H4 (cell line): ENCODE measurements at places on chromosomes 12 and 14. TPM values are rescaled to one million over a fixed set of nuclear protein-coding genes. Genes with fewer than 3 reads are reported as not detected.
A peak's percentile ranks its signal among the peaks of the same experiment; 100 is the strongest.

The SETD1B gene
- total RNA-seq: 1.2 and 2.1 TPM in 2 replicates

The CMTM5 gene
- total RNA-seq: not detected in 2 replicates

The SMARCD1 gene
- total RNA-seq: 52.7 and 64.3 TPM in 2 replicates

The ABCD2 gene
- total RNA-seq: 0.37 and 0.55 TPM in 2 replicates

The POLE gene
- 6.9 and 11.8 TPM in 2 replicates for total RNA-seq

The C3AR1 gene
- total RNA-seq: 0.95 and 1.8 TPM in 2 replicates

The PLBD1 gene
- total RNA-seq: not detected in 2 replicates

The LYZ gene
- total RNA-seq: 0.12 TPM in 1 of 2 replicates, not detected in the other

The TROAP gene
- total RNA-seq: 39.8 and 56.9 TPM in 2 replicates

The PTPRR gene
- total RNA-seq: 1.3 TPM in 2 replicates

The PARP11 gene
- total RNA-seq: 6.0 and 16.0 TPM in 2 replicates

The CDH24 gene
- 2.9 and 3.3 TPM in 2 replicates for total RNA-seq

The PLA2G1B gene
- total RNA-seq: not detected in 2 replicates

The AKAP6 gene
- total RNA-seq: 25.9 and 38.6 TPM in 2 replicates

The IL22 gene
- not detected in 2 replicates for total RNA-seq

The CD69 gene
- total RNA-seq: not detected in 2 replicates

The CMKLR1 gene
- 1.5 and 1.6 TPM in 2 replicates for total RNA-seq

GRCh38 chr12:79454338-79454843 lies 236.4 kb downstream of the PAWR start:
- DNase-seq: peak; percentile 10

DNA sequence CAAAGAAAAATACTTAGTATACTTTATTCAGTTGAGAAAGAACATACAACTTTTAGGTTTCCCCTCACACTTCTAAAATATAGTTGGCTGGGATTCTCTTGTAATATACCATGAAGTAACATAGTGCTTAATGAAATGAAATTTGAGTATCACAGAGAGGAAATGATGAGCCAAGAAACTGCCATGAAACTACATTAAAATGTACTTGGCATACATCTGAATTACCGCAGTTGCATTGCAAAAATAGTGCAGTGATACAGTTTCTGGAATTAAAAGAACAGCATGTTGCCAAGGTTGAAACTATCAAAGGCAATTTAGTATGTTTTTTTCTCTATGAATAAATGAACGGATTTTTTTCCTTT lies 389.2 kb downstream of the TMEM117 start:
- no peak for DNase-seq

- no peak for DNase-seq
Observed at GRCh38 chr14:30064454-30064853, 136.8 kb upstream of the PRKD1 start.

GRCh38 chr14:35337269-35338255 lies 45.4 kb downstream of the PSMA6 start:
- DNase-seq: no peak

GRCh38 chr12:13369474-13370056 lies 173.0 kb downstream of the EMP1 start:
- no peak for DNase-seq

DNA sequence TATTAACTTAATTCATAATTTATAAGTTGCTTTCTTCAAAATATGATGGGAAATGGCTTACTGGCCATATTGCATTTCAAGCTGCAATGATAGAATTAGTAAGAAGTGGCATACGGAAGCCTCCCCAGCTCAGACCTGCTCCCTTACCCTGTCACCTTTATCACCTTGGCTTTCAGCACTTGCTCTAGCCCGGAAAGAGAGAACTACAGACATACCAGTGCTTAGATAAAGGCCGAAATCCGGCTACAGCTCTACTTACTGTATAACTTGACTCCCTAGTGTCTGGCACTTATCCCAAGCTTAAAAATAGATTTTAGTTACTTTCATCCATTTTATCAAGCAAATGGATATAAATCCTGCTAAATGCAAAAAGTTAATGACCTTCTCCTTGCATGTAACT lies 42.5 kb downstream of the PKP2 start:
- DNase-seq: no peak

DNA sequence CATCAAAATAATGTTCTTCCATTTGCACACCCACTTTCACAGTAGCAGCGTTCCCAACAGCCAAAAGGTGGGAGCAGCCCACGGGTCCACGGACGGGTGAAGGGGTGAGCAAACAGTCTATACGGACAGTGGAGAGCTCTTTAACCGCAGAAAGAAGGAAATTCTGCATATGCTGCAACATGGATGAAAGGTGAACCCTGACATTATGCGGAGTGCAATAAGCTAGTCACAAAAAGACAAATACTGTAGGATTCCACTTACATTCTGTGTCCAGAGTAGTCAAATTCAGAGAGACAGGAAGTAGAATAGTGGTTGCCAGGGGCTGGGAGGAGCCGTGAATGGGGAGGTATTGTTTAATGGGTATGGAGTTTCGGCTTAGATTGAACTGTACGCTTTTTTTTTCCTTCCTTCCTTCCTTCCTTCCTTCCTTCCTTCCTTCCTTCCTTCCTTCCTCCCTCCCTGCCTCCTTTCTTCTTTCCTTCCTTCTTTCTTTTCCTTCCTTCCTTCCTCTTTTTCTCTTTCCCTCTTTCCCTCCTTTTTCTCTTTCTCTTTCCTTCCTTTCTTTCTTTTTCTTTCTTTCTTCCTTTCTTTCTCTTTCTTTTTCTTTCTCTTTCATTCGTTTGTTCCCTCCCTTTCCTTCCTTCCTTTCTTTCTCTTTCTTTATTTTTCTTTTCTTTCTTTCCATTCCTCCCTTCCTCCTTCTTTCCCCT lies 15.8 kb upstream of the ANKRD9 start:
- peak; percentile 65 for DNase-seq

DNA sequence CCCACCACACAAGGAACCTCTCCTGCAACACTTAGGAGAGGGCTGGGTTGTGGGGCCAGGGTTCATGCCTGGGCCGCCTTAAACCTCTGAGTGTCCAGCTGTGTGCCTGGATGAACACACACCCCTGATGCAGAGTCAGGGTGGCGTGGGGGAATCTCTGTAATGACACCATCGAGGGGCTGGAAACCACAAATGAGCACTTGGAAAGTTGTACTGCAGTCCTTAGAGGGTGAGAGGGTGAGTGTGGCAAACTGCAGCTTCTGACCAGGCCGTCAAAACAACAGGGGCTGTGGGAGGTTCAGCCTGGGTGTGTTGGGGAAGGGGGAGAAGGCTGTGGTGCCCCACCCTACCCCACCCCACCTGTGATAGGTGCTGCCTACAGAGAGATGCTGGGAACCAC lies 12.4 kb upstream of the KRT5 start:
- no peak for DNase-seq

DNA sequence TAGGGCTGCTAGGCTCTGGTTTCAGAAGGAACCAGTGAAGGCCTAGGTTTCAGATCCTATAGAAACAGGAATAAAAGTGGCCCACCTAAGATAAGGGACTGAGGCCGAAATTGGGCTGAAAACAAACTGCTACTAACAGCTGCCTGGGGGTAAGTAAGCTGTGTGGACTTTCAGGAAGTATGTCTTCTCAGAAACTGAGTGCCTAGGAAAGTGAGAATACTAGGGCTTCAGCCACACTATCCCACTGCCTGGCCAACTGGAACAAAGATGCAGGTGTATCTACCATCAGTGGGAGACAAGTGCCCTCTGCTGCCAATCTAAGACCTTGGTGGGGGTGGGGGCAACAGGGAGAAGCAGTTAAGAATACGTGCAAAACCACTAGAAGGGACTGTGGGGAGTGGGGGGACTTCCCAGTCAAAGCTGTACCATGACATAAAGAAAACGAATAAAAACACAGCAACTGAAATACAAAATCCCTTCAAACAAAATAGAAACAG lies 82.5 kb downstream of the MED13L start:
- DNase-seq: no peak

GRCh38 chr12:97131220-97131981 lies 224.3 kb downstream of the NEDD1 start:
- DNase-seq: no peak

DNA sequence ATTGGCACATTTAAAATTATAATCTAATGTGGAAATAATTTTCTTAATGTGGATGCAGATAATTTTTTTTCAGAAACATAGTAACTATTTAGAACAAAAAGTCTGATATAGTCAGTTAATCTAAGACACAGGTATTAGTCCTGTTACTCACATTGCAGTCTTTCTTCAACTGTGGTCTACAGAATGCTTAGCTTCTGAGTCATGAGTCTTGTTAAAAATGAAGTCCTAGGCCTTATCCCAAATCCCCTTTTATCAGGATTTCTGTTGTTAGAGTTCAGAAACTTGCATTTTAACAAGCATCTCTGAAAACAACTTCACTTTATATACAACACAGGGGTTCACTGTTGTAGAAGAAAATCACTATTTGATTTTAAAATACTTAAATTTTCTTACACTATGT lies 112.2 kb downstream of the SLC16A7 start:
- DNase-seq: peak; percentile 35

GRCh38 chr14:39383741-39384140 lies 48.5 kb downstream of the FBXO33 start:
- no peak for DNase-seq

DNA sequence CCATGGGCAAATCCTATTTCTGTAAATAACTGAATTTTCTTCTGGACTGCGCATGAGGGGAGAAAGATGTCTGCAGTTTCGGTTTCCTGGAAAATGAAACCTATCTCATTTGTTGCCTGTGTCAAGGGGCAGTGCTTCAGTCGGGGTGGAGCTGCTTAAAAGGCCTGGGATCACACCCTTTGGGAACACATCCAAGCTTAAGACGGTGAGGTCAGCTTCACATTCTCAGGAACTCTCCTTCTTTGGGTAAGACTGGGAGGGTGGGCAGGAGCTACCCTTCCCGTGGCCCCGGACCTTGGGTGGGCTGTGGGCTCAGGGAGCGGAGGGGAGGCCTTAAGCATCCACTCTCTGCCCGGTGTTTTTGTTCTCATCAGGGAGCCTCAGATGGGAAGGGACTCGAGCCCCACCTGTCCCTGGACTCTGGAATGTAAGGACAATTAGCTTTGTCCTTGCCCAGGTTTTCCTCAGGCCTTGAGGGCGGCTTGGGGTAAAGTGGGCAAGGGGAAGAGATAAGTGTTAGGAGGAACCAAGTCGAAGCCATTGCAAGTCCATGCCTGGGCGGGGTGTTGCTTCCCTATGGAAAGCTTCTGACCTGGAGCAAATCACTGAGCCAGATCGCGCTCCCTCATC lies at the start of gene IFI27:
IFI27 (plus strand) TSS at position 185 of the 630 bp plus-strand sequence.
- peak; percentile 96 for DNase-seq

GRCh38 chr14:54564071-54564867 lies 2.7 kb upstream of the SAMD4A start:
- peak; percentile 39 for DNase-seq

DNA sequence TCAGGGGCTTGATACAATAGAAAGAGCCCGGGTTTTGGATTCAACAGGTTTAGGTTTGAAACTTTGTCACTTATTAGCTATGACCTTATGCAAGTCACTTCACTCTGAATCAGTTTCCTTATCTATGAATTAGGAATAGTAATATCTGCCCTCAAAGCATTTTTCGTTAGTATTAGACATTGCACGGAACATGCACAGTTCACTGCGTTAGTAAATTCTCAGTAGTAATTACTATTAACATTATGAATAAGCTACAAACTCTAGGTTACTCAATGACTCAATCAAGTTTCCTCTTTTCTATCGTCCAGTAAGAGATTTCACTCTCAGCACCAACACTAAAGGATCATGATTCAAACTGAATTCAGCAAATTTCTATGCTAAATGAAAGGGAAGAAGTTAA lies 150.3 kb downstream of the CEP83 start:
- DNase-seq: no peak

- no peak for DNase-seq
Observed at GRCh38 chr14:62053188-62053587, 291.0 kb downstream of the SNAPC1 start.

- DNase-seq: no peak
Observed at GRCh38 chr12:71240946-71241345, 83.1 kb upstream of the TSPAN8 start.

GRCh38 chr12:124532331-124532750 lies 35.1 kb downstream of the NCOR2 start:
- no peak for DNase-seq

GRCh38 chr12:49978125-49978524 lies 5.4 kb downstream of the AQP6 start:
- no peak for DNase-seq

- DNase-seq: no peak
Observed at GRCh38 chr14:32460267-32460666, 131.2 kb downstream of the AKAP6 start.

DNA sequence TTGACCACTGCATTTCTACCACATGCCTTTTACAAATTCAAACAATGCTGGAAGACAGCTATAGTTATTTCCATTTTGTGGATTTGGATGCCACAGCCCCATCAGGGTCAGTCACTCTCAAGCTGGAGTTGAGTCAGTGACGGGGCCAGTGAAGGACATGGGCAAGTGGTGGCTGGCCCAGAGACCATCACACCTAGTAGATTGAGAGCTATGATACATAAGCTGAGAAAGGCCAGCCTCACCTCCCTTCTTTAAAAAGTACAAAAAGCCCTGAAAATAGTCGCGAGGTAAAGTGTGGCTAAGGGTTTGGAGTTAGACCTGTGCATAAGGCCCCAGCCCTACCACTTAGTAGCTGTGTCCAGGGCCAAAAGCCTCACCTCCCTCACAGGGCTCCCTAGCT lies 4.1 kb downstream of the KCTD10 start:
- DNase-seq: no peak

- DNase-seq: no peak
Observed at GRCh38 chr12:46089414-46090162, 99.2 kb upstream of the SCAF11 start.
